OCI-M1 (cell line): ENCODE measurements at places on chromosomes 16 and 17.

DNA sequence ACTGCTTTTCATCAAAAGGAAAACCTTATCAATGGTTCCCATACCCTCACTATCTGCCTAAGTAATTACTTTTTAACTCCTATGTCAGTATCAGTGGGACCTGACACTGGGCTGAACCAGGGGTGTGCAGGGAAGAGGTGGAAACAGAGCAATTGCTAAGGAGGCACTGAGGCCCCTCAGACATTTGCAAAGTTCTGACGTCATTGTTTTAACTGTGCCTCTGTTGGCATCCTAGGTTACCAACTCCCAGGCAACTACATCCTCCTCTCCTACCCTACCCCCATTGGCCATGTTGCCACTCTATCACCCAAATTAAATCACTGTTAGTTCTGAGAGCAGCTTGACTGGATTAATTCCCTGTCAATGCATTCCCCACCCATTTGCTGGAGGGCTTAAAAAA, 8.0 kb upstream of the WWOX start:
- DNase-seq: no peak

DNA sequence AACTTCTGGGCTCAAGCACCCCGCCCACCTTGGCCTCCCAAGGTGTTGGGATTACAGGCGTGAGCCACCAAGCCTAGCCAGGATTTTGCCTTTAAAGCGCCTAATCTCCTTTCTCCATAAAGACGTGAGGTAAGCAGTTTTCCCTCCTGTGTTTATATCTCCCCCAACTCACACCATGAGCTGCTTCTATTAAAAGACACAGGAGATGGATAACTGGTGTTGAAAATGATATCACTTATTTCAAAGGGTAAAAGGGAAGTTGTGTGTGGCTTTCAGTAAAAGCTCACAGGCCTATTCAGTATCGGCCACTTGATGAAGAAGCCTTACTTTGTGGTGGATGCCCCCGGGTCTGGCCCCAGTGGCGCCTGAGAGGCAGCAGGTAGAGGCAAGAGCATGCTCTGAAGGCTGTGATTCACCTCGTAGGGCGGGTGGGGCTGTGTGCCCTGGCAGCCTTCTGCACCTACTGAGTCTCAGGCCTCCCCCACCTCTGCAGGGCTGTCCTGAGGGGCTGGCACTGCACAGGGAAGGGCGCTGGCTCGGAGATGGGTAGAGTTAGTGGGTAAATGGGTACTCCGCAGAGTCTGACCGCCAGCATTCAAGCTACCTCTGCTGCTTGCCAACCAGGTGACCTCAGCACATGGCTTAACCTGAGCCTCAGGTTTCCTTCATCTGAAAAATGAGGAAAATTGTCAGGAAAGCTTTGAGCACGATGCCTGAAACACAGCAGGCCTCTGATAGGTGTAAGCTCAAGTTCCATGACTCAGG, 146.8 kb downstream of the CLEC16A start:
- peak; percentile 88 for DNase-seq

- DNase-seq: no peak
Observed at GRCh38 chr16:74926805-74927204, 58.1 kb downstream of the WDR59 start.

DNA sequence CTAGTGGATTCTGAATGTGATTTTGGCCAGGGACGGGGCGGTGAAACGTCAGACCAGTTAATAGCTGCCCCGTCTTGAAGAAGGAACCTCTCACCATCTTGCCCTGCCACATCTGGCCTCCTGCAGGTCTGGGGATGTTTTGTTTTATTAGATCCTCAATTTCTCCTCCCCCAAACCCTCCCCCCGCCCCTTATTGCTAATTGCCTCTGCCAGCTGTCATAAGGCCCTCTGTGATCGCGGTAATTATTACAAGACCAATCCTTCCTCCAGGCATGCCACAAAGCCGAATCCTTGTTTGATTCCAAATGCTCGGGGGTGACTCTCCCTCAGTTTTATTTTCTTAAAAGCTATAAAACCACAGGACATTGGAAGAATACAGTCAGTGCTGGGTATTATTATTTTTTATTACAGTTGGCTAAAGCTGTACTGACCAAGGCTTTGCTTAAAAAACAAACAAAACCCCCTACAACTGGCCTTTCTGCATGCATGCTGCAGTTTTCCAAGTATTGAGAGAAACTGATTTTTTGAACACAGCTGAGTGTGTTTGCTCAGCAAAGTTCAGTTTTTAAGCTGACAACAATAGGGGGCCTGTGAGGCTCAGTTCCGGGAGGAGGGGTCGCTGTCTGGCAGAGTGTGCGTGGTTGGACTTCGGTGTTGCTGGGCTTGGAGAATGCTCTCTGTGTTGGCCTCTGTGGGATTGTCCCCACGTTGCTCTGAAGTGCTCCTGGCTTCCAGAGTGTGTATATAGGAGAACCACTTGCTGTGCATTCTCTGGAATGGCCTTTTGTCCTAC, 1.7 kb downstream of the KSR1 start:
- peak; percentile 81 for DNase-seq

DNA sequence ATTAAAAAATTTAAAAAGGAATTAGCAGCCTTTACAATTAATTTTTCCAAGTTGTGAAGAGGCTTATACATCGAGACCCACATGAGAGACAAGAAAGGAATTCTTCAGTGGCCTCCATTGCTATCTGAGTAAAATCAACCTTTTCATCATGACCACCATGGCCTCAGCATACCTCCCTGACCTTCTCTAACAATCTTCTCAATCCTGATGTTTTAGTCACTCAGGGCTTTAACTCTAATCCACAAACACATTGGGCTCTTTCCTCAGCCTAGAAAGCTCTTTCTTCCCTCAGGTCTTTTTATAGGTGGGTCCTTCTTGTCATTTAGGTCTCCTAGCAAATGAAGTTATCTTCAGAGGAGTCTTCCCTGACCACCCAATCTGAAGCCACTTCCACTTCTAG, 46.4 kb downstream of the SPOP start:
- no peak for DNase-seq

- peak; percentile 50 for DNase-seq
Observed at GRCh38 chr17:76266244-76266938, 1.2 kb downstream of the UBALD2 start.

DNA sequence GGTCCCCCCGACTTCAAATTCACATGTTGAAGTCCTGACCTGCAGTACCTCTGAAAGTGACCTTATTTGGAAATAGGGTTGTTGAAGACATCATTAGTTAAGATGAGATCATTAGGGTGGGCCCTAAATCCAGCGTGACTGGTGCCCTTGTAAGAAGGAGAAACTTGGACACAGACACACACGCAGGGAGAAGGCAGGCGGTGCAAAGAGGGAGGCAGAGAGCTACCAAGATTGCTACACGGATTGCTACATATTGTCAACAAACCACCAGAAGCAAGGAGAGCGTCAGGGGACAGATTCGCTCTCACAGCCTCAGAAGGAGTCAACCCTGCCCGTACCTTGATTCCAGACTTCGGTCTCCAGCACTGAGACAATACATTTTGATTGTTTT, 6.8 kb upstream of the WBP2 start:
- no peak for DNase-seq

GRCh38 chr17:40936976-40937375, 470 bp downstream of the KRT23 start:
- no peak for DNase-seq

- DNase-seq: peak; percentile 84
Observed at GRCh38 chr17:54891176-54891821, 9.4 kb upstream of the TOM1L1 start.

DNA sequence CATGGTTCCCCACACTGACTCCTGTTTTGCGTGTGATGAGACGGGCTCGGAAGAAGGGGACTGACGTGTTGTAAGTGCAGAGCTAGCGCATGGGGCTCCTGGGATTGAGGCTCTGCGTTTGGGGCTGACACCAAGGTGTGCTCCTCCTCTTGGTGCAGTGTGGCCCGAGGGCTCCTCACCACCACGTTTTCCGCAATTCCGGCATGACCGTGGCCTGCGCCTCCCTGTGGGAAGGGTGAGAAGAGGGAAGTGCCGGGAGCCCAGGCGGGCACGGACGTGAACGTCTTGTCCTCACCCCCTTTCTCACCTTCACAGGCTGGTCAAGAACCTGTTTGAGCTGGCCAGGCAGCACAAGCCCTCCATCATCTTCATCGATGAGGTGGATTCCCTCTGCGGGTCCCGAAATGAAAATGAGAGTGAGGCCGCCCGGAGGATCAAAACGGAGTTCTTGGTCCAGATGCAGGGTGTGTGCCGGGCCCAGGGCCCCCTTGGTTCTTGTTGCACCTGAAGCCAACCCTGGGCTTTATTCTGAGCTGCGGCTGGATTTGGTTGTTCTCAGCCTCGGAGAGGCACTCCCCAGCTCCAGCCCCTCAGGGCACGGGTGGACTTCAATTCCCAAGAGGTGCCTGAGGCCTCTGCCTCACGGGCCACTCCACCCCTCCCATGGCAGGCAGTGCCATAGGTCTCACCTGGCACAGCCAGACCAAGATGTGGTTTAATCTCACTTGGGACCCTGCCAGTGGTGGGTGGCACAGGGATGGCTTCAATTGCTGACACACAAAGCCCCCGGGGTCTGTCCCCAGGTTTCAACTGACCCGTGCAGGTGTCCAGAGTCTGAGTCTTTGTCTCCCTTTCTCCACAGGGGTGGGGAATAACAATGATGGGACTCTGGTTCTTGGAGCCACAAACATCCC, 8.9 kb downstream of the VPS4A start:
- no peak for DNase-seq

DNA sequence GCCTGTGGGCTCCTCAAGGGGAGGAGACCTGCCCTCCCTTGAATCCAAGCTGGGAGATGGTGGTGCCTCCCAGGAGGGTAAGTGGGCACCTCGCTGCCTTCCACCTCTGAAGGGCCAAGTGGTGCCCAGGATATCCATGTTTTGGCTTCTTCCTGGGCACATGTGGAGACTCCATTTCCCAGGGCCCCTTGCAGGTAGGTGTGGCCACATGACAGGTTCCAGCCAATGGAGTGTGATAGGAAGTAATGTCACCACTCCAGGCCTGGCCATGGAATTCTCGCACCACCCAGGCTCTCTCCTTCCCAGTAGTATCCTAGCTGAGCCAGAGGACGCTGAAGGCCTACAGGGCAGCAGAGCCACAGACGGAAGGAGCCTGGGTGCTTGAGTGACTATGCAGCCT, 17.6 kb upstream of the PEMT start:
- no peak for DNase-seq

DNA sequence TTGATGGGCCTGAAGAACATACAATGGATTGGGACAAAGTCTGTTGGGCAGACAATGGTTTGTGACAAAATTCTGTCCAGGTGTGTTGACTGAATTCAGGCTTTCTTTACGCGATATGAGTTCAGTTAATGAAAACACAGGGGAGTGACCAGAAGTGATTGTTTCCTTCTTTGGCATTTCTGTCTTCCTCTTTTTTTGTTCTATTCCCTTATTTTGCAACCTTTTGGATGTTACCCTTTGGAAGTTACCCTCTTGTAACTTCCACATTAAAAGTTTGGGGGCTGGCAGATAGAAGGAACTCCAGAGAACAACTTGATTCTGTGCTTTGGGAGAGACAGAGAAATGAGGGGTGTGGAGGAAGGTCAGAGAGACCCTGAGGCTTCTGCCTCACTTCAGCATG, 126.7 kb downstream of the PITPNC1 start:
- DNase-seq: no peak

DNA sequence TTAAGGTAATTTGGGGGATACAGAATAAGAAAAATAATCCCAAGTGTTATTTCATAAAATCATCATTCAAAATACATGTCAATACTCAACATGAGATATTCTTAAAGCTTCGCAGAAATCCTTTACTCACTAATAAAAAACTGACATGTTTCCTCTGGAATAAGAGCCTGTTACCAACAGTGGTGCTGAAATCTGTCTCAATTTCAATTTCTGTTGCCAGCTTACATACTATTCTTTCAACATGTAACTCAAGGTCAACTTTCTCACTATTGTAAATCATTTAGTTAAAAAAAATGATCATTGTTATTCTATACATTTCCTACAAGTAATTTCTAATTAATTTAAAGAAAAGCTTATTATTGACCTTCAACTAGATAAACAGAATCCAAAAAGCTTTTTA, 67.9 kb downstream of the CEP95 start:
- no peak for DNase-seq

DNA sequence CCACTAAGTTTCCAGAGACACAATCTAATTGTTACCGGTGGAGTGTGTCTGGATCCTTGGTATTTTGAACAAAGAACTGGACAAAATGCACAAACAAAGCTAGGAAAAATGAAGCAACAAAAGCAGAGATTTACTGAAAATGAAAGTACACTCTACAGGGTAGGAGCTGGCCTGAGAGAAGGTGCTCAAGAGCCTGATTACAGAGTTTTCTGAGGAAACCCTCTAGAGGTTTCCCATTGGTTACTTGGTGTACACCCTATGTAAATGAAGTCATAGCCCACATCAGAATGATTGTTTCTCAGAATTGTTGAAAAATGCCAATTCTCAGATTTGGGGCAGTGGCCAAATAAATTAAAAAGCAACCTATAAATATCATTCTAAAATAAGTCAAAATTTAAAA, 436.4 kb downstream of the KCNJ18 start:
- peak; percentile 65 for DNase-seq

- DNase-seq: no peak
Observed at GRCh38 chr17:6572972-6573370, 16.6 kb upstream of the PITPNM3 start.

- no peak for DNase-seq
Observed at GRCh38 chr17:13885953-13886889, 183.1 kb upstream of the COX10 start.

- no peak for DNase-seq
Observed at GRCh38 chr17:78789663-78790181, 7.6 kb upstream of the CYTH1 start.

DNA sequence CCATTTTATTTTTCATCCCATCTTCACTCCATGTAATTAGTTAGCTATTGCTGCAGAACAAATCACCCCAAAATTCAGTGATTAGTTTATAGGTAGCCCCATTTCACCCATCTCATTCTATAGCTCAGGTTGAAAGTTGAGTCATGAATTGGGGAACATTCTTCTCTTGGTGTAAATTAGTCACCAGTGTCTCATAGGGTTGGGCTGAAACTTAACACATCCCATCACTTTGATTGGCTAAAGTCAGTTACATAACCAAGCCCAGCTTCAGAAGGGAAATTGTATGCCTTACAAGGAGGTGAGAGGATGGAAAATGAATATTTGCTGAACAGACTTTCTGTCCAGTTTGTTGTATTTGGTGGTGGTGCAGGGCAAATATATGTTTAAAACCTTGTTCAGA, 477.5 kb downstream of the WWOX start:
- no peak for DNase-seq
